Posterior vena cava (tissue), 2 donors: ENCODE measurements at places on chromosomes 16 and 17. TPM values are rescaled to one million over a fixed set of nuclear protein-coding genes. Genes with fewer than 3 reads are reported as not detected.

DNA sequence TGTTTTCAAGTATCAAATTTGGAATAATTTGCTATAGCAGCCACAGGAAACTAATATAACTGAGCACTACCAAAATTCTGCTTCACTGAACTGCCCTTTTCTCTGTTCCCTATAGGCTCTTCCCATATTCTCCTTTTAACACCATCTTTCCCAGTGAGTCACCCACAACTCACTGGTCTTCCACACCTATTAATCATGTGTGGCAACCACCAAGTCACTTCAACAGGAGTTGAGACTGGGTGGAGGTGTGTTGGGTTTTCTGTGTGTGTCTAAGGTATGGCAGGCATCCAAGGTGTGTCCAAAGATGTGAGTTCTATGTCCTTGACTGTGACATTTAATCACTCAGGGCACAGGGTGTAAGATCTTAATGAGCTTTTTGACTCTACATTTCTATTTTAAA, 610.0 kb upstream of the CDH11 start:
- no peak for DNase-seq

The CHST4 gene
- not detected for total RNA-seq

DNA sequence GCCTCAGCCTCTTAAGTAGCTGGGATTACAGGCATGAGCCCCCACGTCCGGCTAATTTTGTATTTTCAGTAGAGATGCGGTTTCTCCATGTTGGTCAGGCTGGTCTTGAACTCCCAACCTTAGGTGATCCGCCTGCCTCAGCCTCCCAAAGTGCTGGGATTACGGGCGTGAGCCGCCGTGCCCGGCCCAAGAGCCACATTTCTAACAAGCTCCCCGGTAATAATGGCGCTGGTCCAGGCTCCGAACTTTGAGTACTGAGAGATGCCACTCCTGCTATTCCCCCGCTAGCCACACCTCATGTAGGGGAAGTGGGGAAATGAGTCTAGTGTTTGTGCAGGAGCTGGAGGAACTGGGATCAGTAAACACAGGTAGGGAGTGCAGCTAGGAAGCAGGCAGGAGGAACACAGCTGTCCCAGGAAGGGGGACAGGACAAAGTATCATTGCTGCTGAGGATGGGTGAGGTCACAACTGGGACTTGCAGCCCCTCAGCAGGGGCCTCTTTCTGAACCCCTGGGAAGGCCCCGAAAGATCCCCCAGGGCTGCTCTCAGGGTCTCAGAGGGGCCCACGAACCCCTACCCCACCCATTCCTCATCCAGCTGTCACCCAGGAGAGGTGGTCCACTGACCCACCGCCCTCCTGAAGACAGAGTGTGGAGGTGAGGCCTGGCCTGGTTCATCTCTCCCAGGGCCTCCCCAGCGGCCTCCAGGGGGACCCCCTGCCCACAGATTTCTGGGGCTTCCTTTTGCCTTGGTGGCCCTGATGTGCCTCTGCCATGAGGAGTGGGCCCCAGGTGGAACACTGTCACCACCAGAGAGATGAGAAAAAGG, 3.7 kb upstream of the KREMEN2 start:
- DNase-seq, result no peak

The CCL4L2 gene
- not detected for total RNA-seq

- no peak for DNase-seq
Observed at GRCh38 chr16:86762095-86762494, 183.7 kb downstream of the FOXL1 start.
